Stimulated activated CD4-positive, alpha-beta T cell treated with anti-CD3 and anti-CD28 coated beads, Interleukin-1b, Interleukin-23, amount 100 ng/mL, for 4 hours (primary cell): ENCODE measurements at places on chromosomes 5 and 9.

DNA sequence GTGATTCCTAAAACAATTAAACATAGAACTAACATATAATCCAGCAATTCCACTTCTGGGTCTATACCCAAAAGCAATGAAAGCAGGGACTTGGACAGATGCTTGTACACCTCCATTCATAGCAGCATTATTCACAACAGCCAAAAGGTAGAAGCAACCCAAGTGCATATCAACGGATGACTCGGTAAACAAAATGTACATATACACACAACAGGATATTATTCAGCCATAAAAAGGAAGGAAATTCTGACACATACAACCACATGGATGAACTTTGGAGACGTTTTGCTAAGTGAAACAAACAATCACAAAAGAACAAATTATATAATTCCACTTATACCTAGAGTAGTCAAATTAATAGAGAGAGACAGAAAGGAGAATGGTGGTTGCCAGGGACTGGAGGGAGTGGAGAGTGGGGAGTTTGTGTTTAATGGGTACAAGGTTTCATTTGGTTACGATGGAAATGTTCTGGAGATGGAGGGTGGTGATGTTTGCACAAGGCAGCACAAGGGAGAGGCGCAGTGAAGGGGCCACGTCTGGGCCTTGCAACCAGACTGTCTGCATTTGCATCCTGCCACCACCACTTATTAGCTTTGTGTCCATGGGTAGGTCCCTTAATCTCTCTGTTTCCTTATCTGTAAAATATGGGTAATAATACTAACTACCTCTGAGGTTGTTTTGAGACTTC, 36.3 kb upstream of the RLN1 start:
- no peak for DNase-seq

- DNase-seq, result no peak
Measured at GRCh38 chr9:89746385-89747116, 141.7 kb downstream of the GADD45G start.

DNA sequence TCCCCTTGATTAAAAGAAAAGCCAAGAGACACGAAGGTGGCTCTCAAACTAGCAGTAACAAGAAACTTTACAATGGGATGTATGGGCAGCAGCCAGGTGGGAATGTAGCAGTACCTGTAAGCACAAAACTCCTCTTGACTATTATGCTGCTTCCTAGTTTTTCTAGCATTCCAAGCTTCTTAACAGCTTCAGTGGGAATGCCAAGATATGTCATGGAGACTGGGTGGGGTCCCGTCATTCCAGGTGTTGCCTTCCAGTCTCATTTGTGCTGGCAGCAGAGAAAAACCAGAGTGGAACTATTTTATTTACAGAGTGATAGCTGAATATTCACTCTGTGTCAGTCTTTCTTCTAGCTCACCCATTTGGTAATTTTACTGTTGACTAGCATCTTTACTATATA, 236.6 kb downstream of the ARL15 start:
- no peak for DNase-seq

- DNase-seq, result no peak
Measured at GRCh38 chr5:135020111-135020895, 13.7 kb downstream of the PITX1 start.

- no peak for DNase-seq
Measured at GRCh38 chr5:176534640-176535039, 2.6 kb downstream of the RNF44 start.

- DNase-seq, result no peak
Measured at GRCh38 chr5:19584131-19584530, 403.9 kb downstream of the CDH18 start.
